ENCODE measurements at places on chromosomes 2 and 18.

DNA sequence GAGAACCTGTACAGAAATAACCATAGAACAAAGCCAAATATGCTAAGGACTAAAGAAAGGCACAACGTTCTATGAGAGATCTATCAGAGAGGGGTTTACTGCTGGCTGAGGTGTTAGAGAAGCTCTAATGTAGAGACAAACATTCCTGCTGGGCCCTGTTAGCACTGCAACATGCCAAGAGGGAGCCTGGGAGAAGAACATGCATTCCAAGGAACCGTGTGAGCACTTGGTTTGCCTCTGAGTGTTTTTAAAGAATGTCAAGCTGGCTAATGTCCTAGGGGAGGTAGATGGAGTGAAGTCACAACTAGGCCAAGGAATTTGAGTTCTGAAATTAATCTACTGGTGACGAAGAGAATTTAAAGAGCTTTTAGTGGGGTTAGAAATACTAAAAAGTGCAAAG, 384.3 kb upstream of the LYPD1 start:
- DNase-seq, result no peak

DNA sequence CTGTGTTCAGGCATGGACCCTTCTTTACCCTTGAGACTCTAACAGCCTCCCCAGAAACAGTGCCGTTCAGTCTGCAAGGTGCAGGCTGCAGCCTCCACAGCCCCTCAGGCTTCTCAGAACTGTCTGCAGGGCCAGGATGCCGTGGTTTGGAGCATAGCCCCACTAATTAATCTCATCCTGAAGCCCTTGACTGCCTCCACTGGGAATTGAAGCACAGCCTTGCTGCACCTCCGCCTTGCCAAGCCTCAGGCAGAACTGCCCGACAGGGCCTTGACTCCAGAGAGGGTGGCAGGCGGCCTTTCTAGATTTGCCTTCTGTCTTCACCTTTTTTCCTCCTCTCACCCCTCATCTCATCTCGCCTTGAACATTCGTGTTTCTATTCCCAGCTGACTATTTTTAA, 119.8 kb downstream of the NRP2 start:
- no peak for DNase-seq

- no peak for DNase-seq
Measured at GRCh38 chr2:71791061-71791450, 337.7 kb downstream of the DYSF start.

DNA sequence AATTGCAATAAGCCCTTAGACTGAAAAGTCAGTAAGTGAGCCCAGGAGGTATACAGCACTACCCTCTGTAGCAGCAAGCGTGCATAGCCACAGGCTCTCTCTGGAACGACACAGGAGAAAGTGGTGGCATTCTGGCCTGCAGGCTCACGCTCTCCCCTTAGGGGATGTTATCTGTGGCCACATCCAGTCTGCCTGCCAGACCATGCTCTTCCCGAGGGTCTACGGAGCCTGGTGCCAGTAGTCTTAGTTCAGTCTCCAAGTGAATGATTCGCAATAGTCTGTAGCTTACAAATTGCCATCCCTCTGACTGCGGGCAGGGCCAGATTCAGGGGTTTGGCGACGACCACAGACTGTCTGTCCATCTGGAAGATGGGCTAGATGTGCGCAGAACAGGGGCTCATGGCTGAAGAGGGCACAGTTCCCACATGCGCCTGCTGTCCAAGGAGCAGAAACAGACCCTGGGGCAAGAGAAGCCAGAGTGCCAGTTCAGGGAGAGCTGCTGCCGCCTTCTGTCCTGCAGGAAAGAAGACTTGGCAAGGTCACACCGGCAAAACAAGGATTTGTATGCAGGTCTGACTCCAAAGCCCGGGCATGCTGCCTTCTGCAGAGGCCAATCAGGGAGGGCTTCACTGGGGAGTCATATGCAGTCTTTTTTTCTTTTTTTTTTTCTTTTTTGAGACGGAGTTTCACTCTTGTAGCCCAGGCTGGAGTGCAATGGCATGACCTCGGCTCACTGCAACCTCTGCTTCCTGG, 3.5 kb upstream of the KLF11 start:
- DNase-seq, result no peak

GRCh38 chr2:216596236-216596979, 36.8 kb upstream of the IGFBP2 start:
- no peak for DNase-seq

DNA sequence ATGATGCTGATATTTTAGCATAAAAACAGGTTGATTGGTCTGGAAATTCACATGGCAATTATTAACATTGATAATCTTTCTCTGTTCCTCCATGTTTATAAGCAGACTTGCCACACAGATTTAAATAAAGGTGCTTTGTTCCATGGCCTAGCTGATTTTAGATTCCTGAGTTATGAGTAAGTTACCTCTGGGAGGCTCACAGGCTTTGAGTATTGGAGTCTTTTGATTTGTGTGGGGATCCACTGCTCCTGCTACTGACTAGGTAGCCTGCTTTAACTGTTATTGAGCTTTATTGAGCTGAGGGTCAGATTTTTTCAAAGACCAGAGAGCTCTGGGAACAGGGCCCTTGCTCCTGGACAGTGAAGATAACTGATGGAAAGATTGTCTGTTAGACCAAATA, 166.1 kb downstream of the ANKRD30B start:
- no peak for DNase-seq

GRCh38 chr2:1458432-1458831, 45.2 kb downstream of the TPO start:
- DNase-seq, result no peak

DNA sequence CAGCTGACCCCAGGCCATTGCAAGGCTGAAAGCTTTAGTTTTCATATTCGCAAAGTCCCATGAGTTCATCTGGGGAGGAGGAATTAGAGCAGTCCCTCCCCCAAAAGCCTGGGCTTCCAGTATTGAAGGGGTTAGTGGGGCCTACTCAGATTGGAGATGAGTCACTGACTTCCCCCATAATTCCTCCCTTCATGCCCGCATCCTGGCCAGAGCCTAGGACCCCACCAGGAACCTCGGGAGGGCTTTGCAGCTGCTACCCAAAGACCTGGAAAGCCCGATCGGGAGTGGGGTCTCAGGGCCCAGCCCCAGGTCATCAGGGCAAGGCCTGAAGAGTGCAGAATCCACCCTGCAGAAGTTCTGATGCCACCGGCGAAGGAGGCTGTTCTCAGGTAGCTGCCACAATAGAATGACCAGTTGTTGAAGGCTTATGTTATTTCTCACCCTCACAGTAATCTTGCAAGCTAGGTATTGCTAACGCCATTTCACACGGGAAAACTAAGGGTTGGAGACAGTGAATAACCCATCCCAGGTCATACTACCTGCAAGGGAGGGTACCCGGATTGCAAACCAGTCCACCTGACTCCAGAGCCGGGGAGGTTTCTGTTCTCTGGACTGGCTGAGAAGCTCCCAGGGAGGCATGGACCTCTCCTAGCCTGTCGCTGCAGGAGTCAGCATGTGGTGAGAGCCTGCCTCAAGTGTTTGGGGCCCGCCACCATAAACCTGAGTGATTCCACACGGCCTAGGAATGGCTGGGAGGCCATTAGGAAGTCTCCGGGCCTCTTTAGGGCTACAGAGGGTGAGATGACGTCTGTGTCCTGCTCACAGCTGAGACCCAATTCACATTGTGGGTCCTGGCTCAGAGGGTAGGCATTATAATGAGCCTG, 5.8 kb upstream of the ARID5A start:
- DNase-seq, result no peak

All from left cardiac atrium (tissue), 4 donors.